ENCODE measurements at places on chromosomes 3 and 15. TPM values are rescaled to one million over a fixed set of nuclear protein-coding genes. Genes with fewer than 3 reads are reported as not detected.

The ZNF80 gene
- total RNA-seq, result not detected

The CDHR4 gene
- total RNA-seq, result not detected

The ANKUB1 gene
- not detected for total RNA-seq

The DPPA4 gene
- not detected for total RNA-seq

The FAM43A gene
- 261 TPM for total RNA-seq

The FAM107A gene
- total RNA-seq, result 13.9 TPM

The THSD4 gene
- total RNA-seq, result 7.8 TPM

The PAK6 gene
- total RNA-seq, result not detected

The ACTRT3 gene
- 1.5 TPM for total RNA-seq

The ALDH1A3 gene
- 37.1 TPM for total RNA-seq

The TP53BP1 gene
- 26.4 TPM for total RNA-seq

The SCG3 gene
- 0.25 TPM for total RNA-seq

The PPARG gene
- total RNA-seq, result 101 TPM

The QTRT2 gene
- total RNA-seq, result 29.8 TPM

The LXN gene
- total RNA-seq, result 50.6 TPM

The C3orf49 gene
- not detected for total RNA-seq

The CLDN16 gene
- total RNA-seq, result 0.06 TPM

The MLF1 gene
- 5.3 TPM for total RNA-seq

The XXYLT1 gene
- 20.1 TPM for total RNA-seq

The GOLGA8Q gene
- 0.76 TPM for total RNA-seq

The UTS2B gene
- 0.32 TPM for total RNA-seq

The AP3B2 gene
- total RNA-seq, result not detected

The GOLGA8J gene
- total RNA-seq, result 0.13 TPM

The KNG1 gene
- total RNA-seq, result not detected

The SYNPR gene
- total RNA-seq, result not detected

The TIGIT gene
- not detected for total RNA-seq

The TUSC7 gene
- not detected for total RNA-seq

The WDR53 gene
- total RNA-seq, result 5.7 TPM

The ITIH3 gene
- total RNA-seq, result 0.16 TPM

The HESX1 gene
- total RNA-seq, result 0.16 TPM

The ROPN1 gene
- not detected for total RNA-seq

The ANKRD63 gene
- not detected for total RNA-seq

The SLC2A2 gene
- total RNA-seq, result not detected

The CLSTN2 gene
- 1.5 TPM for total RNA-seq

The NR1I2 gene
- under 0.01 TPM for total RNA-seq

The BFSP2 gene
- total RNA-seq, result not detected

The CCK gene
- total RNA-seq, result not detected

The IL1RAP gene
- total RNA-seq, result 3.9 TPM

The TRIM42 gene
- total RNA-seq, result not detected

The CACNA1D gene
- total RNA-seq, result not detected

The SENP8 gene
- total RNA-seq, result 2.3 TPM

The PLSCR5 gene
- not detected for total RNA-seq

The THBS1 gene
- total RNA-seq, result 2,994 TPM
